ENCODE measurements at places on chromosomes 16 and 17.
A peak's percentile ranks its signal among the peaks of the same experiment; 100 is the strongest.

DNA sequence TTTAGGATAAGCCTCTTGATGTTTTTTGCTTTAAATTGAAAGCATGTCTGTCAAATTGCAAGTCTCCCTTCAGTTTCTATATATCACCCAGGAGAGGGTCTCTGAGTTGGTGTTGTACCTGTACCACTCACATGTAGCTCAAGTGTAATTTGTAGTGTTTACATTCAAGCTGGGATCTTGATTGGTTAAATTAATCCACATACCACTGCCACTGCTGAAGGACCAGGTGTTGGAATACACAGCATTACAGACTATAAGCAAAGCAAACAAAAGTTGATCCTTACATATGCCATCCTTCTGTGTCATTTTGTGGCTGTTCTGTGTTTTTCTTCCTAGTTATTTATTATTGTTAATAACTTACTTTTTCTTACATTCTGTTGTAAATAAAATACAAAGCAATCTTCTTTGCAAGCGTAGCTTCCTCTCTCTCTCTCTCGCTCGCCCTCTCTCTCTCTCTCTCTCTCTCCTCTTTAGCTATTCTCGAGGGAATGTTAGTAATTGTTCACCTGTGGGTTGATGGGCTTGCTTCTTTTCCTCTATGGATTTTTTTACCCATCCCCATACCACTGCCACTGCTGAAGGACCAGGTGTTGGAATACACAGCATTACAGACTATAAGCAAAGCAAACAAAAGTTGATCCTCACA lies 20.8 kb upstream of the NOL11 start:
- DNase-seq, result no peak

DNA sequence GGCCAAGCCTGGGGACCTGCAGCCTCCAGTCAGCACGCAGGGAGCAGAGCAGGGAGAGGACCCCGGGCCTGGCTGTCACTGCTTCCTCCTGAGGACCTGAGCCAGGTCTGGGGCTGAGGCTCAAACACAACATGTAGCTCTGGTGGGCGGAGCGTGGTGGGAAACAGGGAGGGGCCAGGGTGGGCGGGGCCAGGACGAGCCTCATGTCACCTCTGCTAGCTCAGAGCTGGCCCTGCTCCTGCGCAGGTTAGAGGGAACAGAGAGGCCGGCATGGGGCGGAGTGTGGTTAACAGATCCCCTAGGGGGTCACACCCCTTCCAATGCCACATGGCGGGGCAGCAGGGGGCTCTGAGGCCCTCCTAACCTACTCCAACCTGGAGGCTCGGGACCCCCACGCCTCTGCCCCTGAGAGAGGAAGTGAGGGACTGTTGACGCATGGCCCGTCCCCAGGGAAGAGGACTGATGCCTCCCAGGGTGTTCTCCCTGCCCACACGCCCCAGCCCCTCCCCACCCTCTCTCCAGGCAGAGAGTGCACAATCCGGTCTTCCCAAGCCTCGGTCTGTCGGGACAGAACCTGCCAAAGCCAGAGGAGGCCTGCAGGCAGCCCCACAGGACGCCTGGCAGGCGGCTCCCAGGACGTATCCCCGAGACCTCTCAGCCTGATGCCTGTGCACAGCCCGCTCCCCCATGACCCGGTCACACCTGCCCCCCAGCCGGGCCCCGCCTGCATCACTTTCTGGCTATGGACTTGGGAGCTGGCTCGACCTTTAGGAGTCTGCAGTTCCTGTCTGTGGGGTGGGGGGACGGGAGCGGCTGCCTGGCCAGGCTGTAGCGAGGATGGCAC lies 15.2 kb downstream of the PIEZO1 start:
- no peak for DNase-seq

- DNase-seq, result no peak
These were observed 5.0 kb upstream of the CDH13 start for GRCh38 chr16:82621781-82622180.

- DNase-seq, result no peak
These were observed 22.2 kb downstream of the KIAA0513 start for GRCh38 chr16:85049706-85050305.

- no peak for DNase-seq
These were observed 3.3 kb downstream of the VAT1 start for GRCh38 chr17:43018932-43019331.

DNA sequence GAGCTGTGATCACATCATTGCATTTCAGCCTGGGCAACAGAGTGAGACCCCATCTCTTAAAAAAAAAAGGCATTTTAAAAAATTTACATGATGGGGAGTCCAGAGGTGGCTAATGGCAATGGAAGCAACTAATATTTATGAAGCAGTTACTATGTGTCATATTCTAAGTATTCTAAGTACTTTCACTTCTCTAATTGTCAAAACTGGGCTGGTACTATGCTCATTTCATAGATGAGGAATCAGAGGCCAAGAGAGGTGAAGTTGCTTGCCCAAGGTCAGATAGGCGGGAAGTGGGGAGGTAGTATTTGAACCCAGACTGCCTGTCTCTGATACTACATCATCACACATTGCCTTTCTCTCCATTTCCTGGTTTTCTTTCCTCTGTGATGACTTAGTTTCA lies 50.7 kb downstream of the SLC5A11 start:
- no peak for DNase-seq

- no peak for DNase-seq
These were observed 37.9 kb upstream of the NDRG4 start for GRCh38 chr16:58462089-58462488.

GRCh38 chr16:23530062-23530461 lies 19.8 kb upstream of the GGA2 start:
- DNase-seq, result no peak

GRCh38 chr17:48878920-48879898 lies 13.4 kb upstream of the ATP5MC1 start:
- DNase-seq, result peak; percentile 65

DNA sequence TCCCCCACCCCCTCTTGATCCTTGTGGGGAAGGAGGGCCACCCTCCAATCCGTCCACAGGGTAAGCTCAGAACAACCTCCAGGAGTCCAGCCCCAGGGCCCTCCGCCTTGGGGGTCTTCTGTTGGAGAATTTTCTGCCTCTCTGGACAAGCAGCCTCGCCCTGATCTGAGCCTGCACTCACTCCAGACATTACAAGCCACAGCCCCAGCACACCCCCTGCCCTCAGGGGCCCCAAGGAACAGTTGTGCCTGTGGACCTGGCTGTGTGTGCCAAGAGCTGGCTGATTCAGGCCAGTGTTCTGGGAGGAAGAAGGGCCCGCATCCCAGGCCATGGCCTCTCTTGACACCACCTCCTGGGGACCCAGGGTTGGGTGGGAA lies 477 bp upstream of the ARHGAP27 start:
- no peak for DNase-seq

DNA sequence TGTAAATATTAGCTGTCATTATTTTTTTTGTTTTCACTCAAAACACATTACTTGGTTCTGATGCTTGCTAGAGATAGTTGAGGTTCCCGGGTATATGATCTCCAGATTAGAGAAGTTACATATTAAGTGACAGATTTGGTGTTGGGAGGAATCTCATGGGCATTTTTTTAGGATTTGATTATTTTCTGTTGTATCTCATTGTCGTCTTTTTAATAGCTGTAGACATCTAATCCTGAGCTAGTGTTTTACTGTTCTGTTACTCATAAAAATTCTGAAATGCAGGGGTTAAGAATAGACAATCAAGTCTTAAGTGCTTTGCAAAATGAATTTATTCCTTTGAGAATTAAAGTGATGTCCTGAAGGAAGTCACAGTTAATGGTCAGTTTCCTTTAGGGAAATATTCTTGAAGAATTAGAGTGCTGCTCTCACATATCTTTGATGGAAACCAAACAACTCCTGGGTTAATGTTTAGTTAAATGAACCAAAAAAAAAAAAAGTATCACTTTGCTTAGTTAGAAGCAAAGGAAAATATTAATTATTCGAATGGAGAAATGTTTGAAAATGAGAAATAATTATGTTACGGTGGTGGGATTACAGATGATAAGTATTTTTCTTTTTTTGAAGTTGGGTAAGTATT lies 251.7 kb upstream of the CACNG5 start:
- DNase-seq, result no peak

DNA sequence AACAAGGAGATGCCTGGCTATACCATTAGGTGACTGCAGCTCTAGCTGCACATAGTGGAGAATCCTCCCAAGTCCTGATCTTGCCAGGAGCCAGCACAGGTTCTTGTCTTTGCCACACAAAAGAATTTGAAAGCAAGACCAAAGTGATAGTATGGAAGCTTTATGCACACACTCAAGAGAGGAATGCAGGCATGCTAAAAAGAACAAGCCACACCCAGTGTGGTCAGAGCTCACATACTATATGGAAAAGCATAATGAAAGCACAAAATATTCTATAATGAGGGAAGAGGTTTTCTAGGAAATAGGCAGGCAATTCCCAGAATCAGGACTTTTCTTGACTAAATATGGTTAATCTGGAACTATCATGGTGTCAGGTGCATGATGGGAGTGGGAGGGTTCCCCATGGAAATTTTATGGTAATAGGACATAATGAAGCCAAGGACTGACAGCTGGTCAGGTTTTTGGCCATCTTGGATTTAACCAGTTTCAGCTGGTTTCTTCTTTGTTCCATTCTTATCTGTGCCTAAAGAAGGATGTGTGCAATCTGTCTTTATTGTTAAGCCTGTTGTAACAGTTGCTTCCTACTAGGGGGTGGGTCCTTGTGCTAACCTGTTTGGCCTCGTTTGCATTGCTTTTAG lies 171.6 kb downstream of the ZNF18 start:
- no peak for DNase-seq

- DNase-seq, result no peak
These were observed 2.1 kb upstream of the ZSCAN10 start for GRCh38 chr16:3101018-3101840.

- DNase-seq, result no peak
These were observed 11.7 kb downstream of the CFAP52 start for GRCh38 chr17:9587969-9588656.

GRCh38 chr16:89602273-89602951 lies 11.0 kb upstream of the DPEP1 start:
- peak; percentile 27 for DNase-seq

DNA sequence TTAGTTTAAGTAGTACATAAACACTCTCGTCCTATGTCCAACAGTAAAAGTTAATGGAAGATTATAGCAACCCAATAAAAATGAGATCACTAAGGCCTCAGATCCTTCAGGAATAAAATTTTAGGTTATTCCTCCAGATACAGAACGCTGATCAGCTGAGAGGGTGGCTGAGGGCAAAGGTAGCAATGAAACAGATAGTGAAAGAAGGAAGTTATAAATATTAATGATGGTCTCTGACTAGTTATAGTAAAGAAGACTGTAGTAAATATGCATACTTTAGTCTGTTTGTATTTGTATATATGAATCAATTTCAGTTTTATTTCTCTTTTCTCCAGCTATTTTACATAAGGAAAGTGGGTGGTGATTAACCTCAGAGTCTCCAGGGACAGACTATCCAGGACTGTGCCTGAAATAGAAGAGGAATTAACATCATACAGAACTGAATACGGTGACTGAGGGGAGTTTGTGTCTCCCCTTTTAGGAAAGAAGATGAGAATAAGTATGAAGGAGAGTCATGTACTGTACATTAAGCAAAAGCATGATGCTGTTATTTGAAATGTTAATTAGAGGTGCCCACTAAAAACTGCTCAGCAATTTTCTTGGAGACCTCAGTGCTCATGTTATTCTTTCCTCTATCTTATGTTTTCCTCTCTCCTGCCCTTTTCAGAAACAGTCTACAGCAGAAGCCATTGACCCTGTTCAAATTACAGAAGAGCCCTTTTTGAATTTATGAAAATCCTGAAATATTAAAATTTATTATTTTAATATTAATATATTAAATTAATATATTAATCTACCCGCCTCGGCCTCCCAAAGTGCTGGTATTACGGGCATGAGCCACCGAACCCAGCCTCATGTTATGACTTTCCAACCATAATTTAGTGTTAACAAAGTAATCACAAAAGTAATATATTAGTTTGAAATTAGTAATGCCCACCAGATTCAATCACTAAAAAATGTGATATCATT lies 36.5 kb upstream of the DHRS7B start:
- DNase-seq, result no peak

- DNase-seq, result no peak
These were observed 21.4 kb downstream of the CDRT4 start for GRCh38 chr17:15446036-15446435.

DNA sequence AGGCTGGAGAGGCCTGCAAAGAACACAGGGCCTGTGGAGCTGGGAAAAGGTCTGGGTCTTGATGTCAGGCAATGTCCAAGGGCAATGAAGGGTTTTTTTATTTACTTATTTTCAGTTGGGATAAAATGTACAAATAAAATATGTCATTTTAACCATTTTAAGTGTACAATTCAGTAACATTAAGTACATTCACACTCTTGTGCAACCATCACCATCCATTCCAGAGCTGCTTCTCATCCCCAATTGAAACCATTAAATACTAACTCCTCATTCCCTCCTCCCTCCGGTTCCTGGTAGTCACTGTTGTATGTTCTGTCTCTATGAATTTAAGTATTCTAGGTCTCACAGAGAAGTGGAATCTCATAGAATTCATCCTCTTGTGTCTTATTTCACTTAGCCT lies 444.7 kb downstream of the HS3ST3B1 start:
- DNase-seq, result no peak

DNA sequence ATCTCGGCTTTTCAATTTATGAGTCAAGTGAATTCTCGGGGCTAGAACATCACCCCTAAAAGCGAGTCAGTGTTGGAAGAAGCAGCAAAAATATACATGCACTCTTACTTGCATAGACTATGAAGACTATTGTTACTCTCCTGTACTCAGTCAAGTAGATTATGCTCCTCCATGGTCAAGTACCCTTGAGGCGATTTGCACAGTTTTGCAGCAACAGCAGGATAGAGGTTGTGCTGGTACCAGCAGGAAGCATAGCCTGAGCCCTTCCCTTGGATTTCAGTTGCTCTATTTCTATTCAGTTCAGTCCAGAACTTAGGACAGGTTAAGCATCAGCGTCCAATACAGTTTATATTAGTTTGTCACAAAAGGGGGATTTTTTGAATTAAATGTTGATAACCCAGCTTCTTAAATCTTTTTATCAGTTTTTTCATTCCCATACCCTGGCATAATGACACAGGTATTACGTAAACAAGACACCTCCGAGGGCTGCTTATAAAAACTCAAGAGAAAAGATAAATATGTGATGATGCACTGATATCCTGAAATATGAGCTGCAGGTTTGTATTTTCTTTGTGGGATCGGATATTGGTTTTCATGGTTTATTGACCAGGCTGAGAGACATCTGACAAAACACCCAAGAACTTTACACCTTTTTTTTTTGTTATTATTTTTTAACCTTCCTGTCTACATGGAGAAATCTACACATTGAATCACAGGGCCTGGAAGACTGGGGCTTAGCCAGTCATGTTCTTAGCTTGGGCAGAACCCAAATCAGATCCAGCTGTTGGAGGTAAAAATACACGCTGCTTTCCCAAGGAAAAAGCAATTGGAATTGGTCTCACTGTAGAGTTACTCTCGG lies 144.1 kb downstream of the PITPNC1 start:
- peak; percentile 24 for DNase-seq
